ENCODE measurements at places on chromosomes 5 and 9.
A peak's percentile ranks its signal among the peaks of the same experiment; 100 is the strongest.

- DNase-seq, result no peak
Observed at GRCh38 chr5:36202521-36202961, 39.2 kb downstream of the NADK2 start.

GRCh38 chr9:105437704-105438103 lies 10.1 kb upstream of the FSD1L start:
- DNase-seq, result no peak

- no peak for DNase-seq
Observed at GRCh38 chr9:114687034-114687433, 5.0 kb upstream of the TEX48 start.

- no peak for DNase-seq
Observed at GRCh38 chr5:142475102-142475513, 150.3 kb upstream of the SPRY4 start.

GRCh38 chr5:125719681-125720347 lies 703.4 kb upstream of the GRAMD2B start:
- no peak for DNase-seq

- no peak for DNase-seq
Observed at GRCh38 chr5:120435129-120435528, 29.0 kb upstream of the PRR16 start.

GRCh38 chr5:168151041-168151440 lies 140.4 kb upstream of the WWC1 start:
- no peak for DNase-seq

GRCh38 chr5:134503937-134504437 lies 21.5 kb upstream of the JADE2 start:
- no peak for DNase-seq

- no peak for DNase-seq
Observed at GRCh38 chr5:131671409-131671808, 36.4 kb upstream of the RAPGEF6 start.

GRCh38 chr5:41878643-41879478 lies 8.6 kb upstream of the OXCT1 start:
- no peak for DNase-seq

DNA sequence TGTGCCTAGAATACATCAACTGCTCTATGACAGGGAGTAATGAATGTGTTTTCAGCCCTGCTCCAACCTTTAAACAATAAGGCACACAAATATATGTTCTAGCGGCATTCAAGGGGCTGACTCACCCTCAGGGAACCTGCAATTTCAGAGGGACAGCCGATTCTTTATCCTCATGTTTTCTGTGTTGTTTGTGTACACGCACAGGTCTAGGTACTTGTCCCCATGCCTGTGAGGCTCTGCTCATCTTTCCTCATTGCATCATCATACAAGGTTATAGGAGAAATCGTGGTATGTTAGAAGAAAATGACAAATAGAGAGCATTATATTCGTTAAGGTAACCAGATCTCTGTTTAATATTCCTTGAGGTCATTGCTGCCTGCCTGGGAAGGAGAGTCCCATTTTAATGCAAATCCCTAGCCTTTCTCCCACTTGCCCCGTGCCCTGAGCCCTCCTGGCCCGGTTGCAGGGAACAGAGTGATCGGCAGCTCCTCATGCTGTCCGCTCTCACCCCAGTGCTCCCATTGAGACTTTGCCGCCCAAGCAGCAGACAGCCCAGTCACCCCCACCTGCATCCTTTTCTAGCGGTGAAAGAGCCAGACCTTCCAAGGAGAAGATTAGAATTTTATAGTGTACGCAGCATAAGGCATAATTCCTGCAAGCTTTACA lies 14.6 kb downstream of the MAP1B start:
- DNase-seq, result no peak

- DNase-seq, result no peak
Observed at GRCh38 chr5:93307557-93307956, 273.5 kb downstream of the NR2F1-AS1 start.

GRCh38 chr9:114782586-114782985 lies 23.3 kb downstream of the TNFSF15 start:
- DNase-seq, result no peak

- DNase-seq, result no peak
Observed at GRCh38 chr9:131167146-131167692, 41.8 kb downstream of the NUP214 start.

- peak; percentile 68 for DNase-seq
Observed at GRCh38 chr5:88729084-88729828, 153.7 kb downstream of the MEF2C start.

- DNase-seq, result peak; percentile 37
Observed at GRCh38 chr5:108727651-108728565, 19.8 kb upstream of the FER start.

DNA sequence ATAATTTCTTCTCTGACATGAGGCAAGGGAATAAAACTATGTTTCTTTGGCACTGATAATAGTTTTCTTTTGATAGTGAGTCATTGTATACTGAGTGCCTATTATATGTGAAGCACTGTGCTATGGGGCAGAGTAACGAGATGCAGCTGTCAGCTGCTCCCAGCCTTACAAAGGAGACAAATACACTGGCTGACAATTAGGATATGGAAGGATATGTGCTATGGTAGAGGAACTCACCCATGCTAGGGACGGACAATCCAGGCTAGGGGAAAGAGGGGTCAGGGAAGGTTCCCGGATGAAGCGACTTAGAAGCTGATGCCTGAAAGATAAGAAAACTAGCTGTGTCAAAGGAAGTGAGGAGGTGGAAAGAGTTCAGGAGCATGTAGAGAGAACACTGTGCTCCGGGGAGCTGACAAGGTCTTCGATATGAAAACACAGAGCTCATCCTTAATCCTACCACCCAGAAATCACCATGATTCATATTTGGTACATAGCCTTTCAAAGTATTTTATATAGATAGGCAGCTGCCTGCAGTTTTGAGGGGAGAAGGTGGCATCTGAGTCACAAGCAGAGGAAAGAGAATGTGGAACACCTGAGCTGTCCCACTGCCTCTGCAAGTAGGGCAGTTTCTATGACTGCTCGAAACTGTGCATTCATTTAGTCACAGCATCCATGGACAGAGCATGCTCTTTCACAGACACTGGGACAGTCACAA lies 12.1 kb downstream of the BSPRY start:
- DNase-seq, result no peak

- DNase-seq, result no peak
Observed at GRCh38 chr5:55356896-55357295, 49.1 kb downstream of the MTREX start.

DNA sequence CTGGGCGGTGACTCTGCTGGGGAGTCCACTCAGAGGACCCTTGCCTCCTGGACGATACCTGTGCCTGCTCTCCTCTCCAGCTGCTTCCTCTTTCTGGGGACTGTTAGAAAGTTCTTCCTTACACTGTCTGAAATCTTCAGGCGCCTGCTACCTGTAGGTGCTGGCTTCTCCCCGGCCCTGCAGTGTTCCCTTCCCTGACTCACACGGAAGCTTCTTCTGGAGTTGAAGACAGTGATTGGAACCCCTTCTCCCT lies 562 bp downstream of the GSN start:
- no peak for DNase-seq

GRCh38 chr5:12662545-12663314 lies 758.5 kb upstream of the CTNND2 start:
- DNase-seq, result no peak

GRCh38 chr9:19119246-19119645 lies 8.0 kb downstream of the PLIN2 start:
- no peak for DNase-seq

DNA sequence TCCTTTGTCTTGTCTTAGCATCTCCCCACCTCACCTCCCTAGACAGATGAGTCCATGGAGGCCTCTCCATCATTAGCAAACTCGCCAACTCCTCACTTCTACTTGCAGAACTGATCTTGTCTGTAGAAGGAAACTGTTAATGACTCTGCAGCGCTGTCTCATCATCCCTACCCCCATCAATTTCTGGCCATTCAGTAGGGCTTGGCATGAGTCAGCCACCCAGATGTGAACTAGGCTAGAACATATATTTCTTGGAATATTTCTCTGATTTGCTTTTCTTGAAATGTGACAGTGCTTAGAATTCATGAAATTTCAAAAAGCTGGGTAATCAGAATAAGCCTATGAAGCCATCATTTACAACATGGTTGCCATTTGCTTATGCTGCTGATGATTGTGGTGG lies 1125.0 kb upstream of the DMAC1 start:
- no peak for DNase-seq

DNA sequence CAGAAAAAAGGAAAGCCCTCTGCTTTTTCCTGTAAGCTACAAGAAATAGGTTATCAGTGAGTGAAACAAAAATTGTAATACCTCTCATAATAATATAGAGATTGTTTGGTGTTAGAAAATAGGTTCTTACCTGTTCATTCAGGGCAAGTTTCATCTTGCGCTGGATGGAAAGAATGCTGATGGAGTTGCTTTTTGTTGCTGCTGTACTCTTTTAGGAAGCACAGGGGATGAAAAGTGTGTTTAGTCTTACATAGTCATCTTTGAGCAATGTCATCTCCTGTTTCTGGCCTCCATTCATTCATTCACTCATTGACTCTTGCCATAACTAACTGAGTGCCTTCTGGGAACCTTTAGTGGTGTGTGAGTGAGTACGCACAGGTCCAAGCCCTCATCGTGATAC lies 6.4 kb downstream of the ENTREP1 start:
- no peak for DNase-seq

- no peak for DNase-seq
Observed at GRCh38 chr9:14221558-14221957, 92.4 kb downstream of the NFIB start.

DNA sequence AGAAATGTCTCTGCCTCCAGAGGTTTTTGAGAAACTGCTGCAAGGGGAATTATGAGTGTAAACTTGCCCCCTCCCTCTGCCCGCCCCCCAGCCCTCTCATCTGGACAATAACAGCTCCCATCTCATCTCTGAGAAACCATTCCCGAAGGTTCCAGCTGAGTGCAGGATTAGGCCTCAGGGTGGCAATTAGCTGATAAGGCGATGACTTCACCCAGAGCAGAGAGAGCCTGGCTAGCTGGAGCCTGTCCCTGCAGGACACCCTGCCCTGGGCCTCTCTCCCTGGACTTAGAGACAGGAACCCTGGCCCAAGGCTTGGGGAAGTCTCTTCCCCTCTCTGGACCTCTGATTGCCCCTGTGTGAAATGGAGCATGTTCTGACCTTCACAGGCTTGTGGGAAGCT lies 45.7 kb upstream of the HAND1 start:
- no peak for DNase-seq

- no peak for DNase-seq
Observed at GRCh38 chr9:137277329-137278041, at the start of gene TOR4A. TSS of gene TOR4A (plus strand) at chr9:137277726. CDS start at chr9:137278690, 964 bp downstream.

GRCh38 chr5:1217596-1218206 lies 7.5 kb upstream of the SLC6A18 start:
- no peak for DNase-seq

DNA sequence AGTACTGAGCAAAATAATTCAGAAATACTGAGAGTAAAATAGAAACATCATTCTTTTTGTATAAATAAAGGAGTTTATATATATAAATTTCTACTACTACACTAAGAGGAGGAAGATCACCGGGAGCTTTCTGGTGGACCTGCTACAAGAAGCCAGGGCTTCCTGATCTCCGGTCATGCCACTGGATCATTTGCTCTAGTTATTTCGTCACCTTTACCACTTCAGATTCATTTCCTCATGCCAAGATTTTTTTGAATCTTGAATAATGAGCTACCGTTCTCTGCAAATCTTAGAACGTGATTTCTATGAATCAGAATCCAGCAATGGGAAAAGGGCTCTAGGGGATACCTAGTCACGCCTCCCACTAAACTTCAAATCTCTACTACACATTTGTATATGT lies 51.9 kb upstream of the TBC1D9B start:
- DNase-seq, result no peak

DNA sequence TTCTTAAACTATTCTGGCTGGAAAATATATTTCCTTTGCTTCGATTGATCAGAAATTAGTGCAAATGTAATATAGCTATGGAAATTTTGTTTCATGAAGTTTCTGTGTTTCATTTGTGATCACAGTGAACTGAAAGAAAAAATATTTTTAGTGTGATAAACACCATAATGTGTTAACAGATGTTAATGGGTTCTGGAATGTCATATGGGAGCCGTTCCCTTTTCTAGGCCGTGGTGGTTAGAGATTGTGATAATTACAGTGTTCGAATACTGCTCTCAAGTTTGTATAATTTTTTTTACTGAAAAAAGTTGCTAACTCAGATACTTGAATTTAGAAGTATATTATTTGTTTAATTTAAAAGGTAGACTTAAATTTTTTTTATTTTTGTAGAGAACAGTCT lies 19.3 kb downstream of the GAPVD1 start:
- DNase-seq, result no peak

DNA sequence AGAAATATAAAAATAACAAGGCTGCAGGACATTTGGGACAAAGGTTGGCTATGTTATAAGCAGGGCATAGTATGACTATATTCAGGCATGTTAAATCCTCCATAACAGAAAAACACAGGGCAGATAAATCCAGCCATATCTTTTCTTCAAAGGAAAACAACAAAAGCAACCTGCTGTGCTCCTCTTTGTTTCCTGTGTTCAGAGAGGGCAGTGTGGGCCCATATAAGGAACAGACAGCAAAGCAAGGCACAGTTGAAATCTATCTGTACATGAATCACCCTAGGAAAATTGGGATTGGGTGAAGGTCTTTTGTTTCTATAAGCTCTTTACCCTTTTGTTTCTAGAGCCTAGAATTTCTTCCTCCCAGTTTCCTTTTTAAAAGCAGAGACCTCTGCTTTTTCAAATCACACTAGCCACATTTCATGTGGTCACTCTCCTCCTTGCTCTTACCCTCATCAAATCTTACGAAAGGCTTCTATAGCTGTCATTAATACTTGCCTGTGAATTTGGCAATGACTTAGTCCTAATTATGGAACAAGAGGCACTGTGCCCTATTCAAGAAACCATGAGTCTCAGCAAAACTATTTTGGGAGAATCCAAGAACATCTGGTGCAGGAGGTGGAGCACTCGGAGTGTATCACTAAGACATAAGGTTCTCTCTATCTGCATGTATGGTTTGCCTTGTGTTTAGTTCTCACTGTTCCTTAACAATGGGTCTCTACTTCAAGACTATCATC lies 1.8 kb downstream of the GZMA start:
- peak; percentile 57 for DNase-seq

DNA sequence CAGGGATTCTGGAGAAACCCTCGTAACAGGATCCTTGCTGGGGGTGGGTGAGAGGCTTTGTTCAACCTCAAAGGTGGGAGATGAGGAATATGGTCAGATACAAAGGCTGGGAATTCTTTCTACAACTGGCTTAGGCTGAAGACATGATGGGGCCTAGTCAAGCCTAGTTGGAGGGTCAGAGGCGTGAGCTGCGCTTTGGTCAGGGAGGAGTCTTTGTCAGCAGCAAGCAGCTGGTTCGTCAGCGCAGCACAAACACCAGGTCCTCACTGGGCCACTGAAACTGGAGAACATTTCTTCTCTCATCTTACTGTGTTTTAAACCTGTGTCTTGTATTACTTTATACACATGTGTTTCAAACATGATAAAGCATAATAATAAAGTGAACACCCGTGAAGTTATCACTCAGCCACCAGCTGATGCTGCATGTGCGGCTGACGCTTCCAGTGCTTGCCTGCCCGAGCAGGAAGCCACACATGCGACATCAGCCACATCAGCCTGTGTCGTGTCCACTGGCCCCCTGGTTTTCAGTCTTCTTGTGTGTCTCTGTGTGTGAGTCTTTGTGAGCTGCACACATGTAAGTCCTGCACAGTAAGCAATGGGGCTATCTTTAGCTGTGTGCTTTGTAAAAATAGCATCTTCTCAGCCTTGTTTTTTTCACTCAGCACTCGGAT lies 81.5 kb downstream of the WNK2 start:
- DNase-seq, result no peak

All from CD8-positive, alpha-beta T cell (primary cell).